ENCODE measurements at places on chromosomes 4 and X. TPM values are rescaled to one million over a fixed set of nuclear protein-coding genes. Genes with fewer than 3 reads are reported as not detected.
A peak's percentile ranks its signal among the peaks of the same experiment; 100 is the strongest.

GRCh38 chrX:81586096-81586495 is 384.2 kb downstream of the SH3BGRL start:
- DNase-seq: no peak

The FBXO8 gene
- total RNA-seq: 22.9 TPM

DNA sequence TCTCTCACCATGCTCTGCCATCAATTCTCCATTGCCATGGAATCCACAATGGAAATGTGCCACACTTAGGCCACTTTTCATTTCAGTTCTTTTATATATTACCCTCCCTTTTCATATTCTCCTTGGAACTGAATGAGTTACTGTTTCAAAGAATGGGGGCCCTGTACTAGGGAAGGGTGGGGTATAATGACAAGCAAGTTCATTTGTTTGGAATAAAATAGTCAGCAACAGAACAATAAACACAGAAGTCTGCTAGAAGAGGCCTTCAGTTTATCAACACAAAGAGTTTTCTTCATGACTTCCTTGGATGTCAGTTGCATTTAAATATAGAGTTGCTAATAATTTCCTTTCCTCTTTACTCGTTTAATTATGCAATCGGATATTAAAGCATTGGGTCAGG is 478.3 kb upstream of the FTHL17 start:
- DNase-seq: no peak

DNA sequence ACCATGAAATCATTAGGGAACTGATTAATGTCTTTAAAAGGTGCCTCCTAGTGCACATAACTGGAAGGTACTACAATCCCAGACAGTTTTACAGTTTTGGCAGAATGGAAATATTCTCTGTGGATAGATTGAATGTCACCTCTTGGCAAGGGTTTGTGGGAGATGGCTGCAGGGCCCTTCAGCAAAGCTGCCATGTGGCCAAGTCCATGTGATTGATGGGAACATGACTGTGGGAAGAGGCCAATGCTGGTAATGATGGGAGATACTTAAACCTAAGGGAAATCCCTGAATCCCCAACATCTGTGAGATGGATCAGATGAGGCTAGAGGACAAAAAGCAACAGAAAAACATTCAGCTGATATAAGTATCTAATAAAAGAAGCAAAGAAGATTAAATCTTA is 493.7 kb downstream of the MAGEE1 start:
- DNase-seq: no peak

DNA sequence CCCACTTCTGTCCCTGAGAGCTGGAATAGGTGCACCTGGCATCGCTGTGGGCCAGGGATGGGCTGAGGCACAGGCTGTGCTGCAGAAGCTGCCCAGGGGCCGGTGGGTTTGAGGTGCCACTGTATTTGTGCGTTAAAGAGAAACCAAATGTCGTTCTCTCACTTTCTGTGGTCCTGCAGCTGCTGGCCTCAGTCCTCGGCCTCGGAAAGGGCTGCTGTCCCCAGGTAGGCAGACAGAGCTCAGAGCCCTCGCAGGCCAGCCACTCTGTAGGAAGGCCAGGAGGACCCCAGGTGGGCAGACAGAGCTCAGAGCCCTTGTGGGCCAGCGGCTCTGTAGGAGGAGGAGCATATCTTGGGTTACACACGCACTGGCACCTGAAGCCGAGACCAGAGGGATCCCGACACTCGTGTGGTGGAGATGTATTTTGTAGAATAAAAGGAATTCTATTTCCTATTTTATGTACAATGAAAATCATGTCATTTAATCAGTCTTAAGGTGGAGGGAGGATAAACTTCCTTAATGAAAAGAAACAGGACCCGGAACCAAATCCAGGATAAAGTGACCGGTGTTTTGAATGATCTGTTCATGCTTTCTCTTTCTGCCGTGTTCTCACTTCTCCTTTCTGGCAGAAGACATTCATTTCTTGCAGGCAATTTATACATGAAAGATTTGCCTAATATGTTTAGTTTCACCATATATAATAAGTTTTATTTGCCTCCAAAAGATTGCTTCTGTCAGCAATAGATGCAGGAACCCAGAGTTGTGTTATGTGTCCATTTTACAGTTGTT is 54.4 kb upstream of the HGFAC start:
- peak; percentile 66 for DNase-seq

DNA sequence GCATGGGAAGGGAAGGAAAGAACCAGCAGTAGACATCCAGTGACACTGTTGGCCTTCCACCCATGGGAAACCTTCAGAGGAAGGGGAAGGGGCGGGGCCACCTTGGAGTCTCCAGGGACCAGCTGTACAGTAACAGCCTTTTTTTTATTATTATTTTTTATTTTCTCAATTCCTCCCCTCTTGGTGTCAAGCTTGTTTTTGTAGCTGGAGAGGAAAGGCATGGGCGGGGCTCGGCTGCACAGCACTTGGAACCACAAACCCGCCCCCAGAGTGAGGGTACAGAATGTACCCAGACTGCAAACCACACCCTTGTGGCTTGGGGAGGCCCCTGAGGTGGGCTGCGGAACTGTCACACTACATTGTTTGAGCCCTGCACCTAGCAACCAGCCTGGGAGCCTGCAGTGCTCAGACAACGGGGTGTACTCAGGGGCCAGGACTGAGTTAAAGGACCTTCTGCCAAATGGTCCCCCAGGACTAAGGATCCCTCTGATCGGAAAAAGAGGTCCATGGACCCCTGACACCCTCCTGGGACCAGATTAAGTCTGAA is 45.7 kb downstream of the PRPS1 start:
- DNase-seq: peak; percentile 40

DNA sequence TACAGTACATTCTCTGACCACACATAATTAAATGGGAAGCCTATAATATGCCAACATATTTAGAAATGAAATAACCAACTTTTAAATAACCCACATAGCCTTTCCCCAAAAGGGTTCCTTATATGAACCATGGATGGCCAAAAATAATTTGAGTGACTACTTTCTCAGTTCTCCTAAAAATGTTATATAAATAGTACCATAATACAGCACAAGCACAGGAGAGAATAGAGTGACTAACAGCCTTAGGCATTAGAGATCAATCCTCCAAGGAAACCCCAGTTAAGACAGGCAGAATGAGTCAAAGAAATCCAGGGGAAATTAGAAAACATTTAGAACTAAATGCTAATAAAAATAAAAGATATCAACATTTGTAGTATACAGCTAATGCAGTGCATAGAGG is 50.2 kb downstream of the ANKRD17 start:
- no peak for DNase-seq

The CDS1 gene
- 4.5 TPM for total RNA-seq

The BANK1 gene
- total RNA-seq: not detected

The CXorf49B gene
- total RNA-seq: not detected

GRCh38 chr4:22021106-22021505 is 72.5 kb upstream of the KCNIP4 start:
- no peak for DNase-seq

The CLGN gene
- total RNA-seq: 6.7 TPM

The DMRTC1 gene
- not detected for total RNA-seq

GRCh38 chr4:74093981-74094623 is 4.9 kb downstream of the CXCL2 start:
- DNase-seq: no peak

DNA sequence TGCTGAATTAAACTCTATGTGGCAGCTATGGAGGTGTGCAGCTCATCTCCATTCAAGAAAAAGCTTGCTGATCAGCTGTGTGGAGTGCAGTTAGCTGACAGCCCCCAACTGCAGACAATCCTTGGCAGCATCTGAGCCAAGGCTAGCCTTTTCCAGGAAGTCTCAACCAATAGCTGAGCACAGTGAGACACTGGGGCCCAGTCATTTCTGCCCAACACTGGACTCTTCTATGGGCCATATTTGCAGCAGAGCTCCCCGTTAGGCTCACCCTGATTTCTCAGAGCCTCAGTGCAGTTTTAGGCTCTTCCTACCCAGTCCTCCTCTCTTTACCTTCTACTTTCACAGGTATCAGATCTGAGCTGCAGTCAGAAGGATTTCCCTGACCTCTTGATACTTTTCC is 12.9 kb downstream of the DDX53 start:
- no peak for DNase-seq

DNA sequence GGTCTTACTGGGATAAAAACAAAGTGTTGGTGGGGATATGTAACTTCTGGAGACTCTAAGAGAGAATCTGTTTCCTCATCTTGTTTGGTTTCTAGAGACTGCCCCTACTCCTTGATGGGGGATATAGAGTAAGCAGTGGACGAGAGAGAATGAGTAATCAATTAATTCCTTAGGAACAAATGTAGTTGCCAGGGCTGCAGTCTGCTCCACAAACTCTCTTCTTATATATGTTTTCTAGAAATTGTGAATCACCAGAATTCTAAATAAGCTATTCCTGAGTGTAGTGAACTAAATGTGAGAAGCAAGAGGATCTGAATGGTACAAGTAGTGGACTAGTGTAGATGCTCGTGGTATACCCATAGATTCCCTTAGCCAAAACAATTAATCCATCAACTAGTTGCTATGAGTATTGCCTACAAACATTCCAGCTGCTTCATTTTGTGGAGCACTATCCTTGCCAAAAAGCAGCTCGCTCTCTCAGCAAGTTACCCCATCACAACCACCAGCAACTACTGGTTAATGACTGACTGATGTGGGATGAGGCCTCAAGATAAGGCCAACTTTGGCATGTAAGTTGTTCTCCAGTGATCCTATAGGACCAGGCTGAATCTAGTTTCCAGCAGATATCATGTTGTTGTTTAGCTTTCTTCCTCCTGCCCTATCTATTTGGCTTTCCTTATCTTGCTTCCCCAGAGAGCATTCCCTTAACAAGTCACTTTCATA is 273.0 kb downstream of the SLC7A11 start:
- DNase-seq: no peak

The CD38 gene
- 0.15 TPM for total RNA-seq

The PNCK gene
- 1.7 TPM for total RNA-seq

DNA sequence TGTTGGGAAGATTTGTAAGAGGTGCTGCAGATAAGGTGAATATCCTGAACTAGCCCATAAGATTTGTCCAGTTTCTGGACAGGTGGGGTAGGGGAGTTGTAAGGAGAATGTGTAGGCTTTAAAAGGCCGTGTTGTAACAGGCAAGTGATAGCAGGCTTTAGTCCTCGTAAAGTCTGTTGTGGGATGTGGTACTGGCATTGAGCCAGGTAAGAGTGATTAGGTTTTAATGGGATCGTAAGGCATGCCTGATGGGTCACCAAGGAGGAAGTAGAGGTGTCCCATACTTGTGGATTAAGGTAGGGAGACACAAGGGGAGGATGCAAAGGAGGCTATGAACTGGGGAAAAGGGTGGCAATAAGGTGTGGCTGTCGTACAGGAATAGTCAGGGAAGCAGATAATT is 256.9 kb upstream of the DKK2 start:
- no peak for DNase-seq

The DCLK2 gene
- 0.74 TPM for total RNA-seq

DNA sequence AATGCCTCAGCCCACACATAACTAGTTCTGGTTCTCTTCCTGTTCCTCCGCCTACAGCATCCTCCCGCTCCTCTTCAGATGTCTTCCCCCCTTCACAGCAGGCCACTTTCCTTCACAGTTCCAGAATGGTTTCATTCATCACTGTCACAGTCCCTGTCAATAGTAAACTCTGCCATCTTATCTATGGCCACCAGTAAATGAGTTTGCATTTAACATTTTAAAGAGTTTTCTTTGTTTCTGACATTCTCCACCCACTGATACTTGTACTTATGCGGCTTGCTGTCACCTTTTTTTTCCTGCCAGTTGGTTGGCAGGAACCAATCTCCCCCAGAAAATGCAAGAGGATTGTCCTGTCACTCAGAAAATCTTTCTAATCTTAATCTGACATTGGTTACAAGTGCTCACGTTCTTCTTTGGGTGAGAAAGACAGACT is 114.1 kb downstream of the GLUD2 start:
- no peak for DNase-seq

DNA sequence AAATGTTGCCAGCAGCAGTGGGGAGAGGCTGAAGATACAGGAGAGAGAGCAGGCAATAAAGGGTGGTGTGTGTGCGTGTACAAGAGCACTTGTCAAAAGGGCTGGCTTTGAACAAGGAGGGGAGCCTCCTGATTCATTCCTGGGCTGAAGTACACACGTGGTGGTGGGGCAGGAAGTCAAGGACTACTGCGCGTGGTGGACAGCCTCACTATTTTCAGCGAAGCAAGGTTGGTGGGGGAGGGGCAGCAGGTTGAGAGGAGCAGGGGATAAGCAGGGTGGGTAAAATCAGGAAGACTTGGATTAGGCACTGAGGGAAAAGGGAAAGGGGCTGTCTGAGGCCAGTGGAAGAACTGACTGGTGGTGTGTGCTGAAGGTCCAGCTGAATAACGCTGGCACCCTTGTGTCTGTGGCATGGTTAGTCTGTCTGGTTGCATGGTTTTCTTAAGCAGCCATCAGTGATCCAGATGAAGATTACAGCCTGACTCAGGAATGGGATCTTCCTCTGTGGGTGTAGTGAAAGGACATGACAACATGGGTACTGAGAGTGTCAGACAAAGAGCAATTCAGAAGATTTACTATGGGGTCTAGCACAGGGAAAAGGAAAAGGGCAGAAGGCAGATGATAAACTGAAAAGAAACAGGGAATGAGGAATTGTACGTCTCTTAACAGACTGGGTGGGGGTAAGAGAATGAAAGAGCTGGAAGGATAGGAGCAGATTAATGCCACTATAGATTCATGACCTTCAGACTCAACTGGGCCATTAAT is 149.8 kb downstream of the CHM start:
- no peak for DNase-seq

DNA sequence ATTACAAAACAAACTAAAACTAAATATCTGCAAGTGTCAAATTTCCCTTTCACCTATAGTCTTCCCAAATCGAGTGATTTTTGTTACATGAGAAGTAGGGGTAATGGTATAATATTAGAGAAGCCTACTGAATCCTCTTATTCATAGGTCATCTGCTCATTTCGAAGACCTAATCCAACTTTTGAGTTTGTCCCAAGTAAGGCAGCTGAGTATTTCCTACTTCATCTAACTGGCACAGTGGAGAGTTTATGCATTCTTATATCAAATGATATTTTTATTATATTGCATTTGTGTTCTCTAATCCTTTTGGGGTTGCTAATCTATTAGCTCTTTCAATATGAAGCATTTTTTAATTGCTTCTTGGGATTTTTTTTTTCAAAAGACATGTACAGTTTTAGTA is 7.7 kb upstream of the NR3C2 start:
- no peak for DNase-seq

Measured in H7 (cell line).